ENCODE measurements at places on chromosomes 4 and X. TPM values are rescaled to one million over a fixed set of nuclear protein-coding genes. Genes with fewer than 3 reads are reported as not detected.

GRCh38 chr4:82577451-82577850, 15.7 kb upstream of the TMEM150C start:
- no peak overlapping the region for H3K27ac ChIP-seq
- H3K27me3 ChIP-seq = no peaks in the 10 kb centered on the region
- H3K4me1 ChIP-seq = no peaks in the 10 kb centered on the region

GRCh38 chr4:67531379-67531962, 13.8 kb downstream of the CENPC start:
- DNase-seq = no peak
- H3K27me3 ChIP-seq = no peaks in the 10 kb centered on the region
- H3K36me3 ChIP-seq = peaks cover 16% of the 10 kb centered on the region
- no peak overlapping the region for H3K27ac ChIP-seq

DNA sequence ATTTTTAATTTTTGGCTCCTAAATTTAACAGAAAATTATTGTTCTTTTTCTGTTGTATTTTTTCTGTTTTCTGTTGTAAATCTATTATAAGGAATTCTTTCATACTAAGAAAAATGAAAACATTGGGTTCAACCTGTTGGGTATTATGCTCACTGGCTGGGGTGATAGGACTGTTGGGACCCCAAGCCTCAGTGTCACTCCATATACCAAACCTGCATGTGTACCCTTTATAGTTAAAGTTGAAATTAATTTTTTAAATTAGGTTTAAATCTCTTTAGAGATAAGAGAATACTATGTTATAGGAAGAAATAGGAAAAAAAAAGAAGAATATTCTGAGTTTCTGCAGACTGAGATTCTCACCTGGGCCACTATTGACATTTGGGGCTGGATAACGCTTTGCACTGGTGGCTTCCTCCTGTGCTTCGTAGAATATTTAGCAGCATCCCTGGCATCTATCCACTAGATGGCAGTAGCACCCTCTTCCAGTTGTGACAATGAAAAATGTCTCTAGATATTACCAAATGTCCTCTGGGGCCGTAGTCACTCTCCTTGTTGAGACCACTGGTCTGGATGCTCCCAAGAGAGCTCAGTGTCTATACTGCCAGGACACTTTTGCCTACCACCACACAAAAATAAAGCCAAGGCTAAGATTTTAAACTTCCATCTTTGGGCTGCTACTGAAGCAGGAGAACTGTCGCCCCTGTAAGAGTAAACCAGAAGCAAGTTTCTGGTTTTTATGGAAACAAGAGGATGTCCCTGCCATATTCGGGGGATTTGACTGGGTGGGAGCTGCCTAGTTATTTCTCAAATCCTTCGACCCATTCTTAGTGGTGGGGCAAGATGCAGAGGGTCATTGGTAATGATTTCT, 22.4 kb upstream of the CLTRN start:
- peak; percentile 15 for DNase-seq
- no peaks in the 10 kb centered on the region for H3K27me3 ChIP-seq
- H3K36me3 ChIP-seq = no peaks in the 10 kb centered on the region
- no peaks in the 10 kb centered on the region for H3K4me1 ChIP-seq
- no peak overlapping the region for H3K27ac ChIP-seq

- H3K4me1 ChIP-seq = no peaks in the 10 kb centered on the region
- no peak overlapping the region for H3K4me3 ChIP-seq
- H3K36me3 ChIP-seq = no peaks in the 10 kb centered on the region
- H3K27me3 ChIP-seq = no peaks in the 10 kb centered on the region
- DNase-seq = no peak
Measured at GRCh38 chr4:159416073-159416472, 313.2 kb downstream of the RAPGEF2 start.

- no peak for DNase-seq
- H3K27me3 ChIP-seq = no peaks in the 10 kb centered on the region
- no peak overlapping the region for H3K4me3 ChIP-seq
- peaks cover 20% of the 10 kb centered on the region for H3K36me3 ChIP-seq
- H3K27ac ChIP-seq = no peak overlapping the region
Measured at GRCh38 chr4:184669251-184669650, 19.7 kb downstream of the PRIMPOL start.

GRCh38 chr4:142427456-142427855, 418.6 kb downstream of the INPP4B start:
- DNase-seq = no peak
- no peak overlapping the region for H3K27ac ChIP-seq
- H3K36me3 ChIP-seq = no peaks in the 10 kb centered on the region
- no peak overlapping the region for H3K4me3 ChIP-seq
- no peaks in the 10 kb centered on the region for H3K27me3 ChIP-seq

GRCh38 chr4:76067652-76068286, 6.7 kb upstream of the ART3 start:
- no peak overlapping the region for H3K4me3 ChIP-seq
- no peaks in the 10 kb centered on the region for H3K27me3 ChIP-seq
- no peak overlapping the region for H3K27ac ChIP-seq
- H3K4me1 ChIP-seq = no peaks in the 10 kb centered on the region
- DNase-seq = peak; percentile 73

DNA sequence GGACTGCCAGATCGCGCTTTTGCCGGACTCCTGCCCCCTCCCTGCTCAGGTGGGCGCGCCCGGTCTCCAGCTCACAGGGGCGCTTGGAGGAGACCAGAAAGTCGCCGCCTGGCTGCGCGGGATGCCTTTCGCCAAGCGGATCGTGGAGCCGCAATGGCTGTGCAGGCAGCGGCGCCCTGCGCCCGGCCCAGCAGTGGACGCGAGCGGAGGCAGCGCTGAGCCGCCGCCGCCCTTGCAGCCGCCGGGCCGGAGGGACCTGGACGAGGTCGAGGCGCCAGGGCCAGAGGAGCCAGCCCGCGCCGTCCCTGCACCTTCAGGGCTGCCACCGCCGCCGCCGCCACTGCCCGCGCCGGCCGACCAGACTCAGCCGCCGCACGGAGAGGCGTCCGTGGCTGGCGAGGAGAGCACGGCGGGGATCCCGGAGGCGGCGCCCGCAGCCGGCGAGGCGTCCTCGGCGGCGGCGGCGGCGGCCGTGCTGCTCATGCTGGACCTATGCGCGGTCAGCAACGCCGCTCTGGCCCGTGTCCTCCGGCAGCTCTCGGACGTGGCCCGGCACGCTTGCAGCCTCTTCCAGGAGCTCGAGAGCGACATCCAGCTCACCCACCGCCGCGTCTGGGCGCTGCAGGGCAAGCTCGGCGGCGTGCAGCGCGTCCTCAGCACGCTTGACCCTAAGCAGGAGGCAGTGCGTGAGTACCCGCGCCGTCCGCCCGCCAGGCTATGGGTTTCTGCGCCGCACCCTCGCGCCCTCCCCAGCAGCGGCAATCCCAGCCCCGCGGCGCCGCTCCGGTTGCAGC, 834 bp downstream of the NHS start:
- peaks cover 25% of the 10 kb centered on the region for H3K27me3 ChIP-seq
- H3K36me3 ChIP-seq = no peaks in the 10 kb centered on the region
- DNase-seq = no peak
- H3K27ac ChIP-seq = peak overlapping the region; percentile 52

The NUDT10 gene
- total RNA-seq = 0.85 TPM

GRCh38 chr4:6969826-6970800, 60.5 kb downstream of the TBC1D14 start:
- peaks cover 8% of the 10 kb centered on the region for H3K4me1 ChIP-seq
- DNase-seq = no peak
- no peak overlapping the region for H3K27ac ChIP-seq
- peaks cover 17% of the 10 kb centered on the region for H3K36me3 ChIP-seq
- H3K27me3 ChIP-seq = no peaks in the 10 kb centered on the region

DNA sequence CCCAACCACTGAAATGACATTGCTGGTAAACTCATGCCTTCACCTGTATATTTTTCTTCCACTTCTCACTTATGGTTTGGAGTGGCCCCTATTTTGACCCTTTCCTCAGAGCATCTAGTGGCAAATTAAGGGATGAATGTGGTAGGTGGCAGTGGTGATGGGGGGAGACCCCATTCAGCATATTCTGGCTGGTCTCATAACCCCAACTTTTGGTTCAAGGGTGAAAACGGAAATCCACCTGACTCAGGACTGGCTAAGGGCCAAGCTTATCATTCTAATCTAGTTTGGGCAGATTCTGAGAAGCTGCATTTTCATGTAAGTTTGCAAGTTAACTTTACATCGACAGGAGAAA, 47.0 kb upstream of the NSUN7 start:
- no peaks in the 10 kb centered on the region for H3K27me3 ChIP-seq
- H3K4me1 ChIP-seq = no peaks in the 10 kb centered on the region
- H3K27ac ChIP-seq = no peak overlapping the region
- no peak overlapping the region for H3K4me3 ChIP-seq
- DNase-seq = no peak
- H3K36me3 ChIP-seq = no peaks in the 10 kb centered on the region

- DNase-seq = no peak
- H3K36me3 ChIP-seq = no peaks in the 10 kb centered on the region
- H3K4me3 ChIP-seq = no peak overlapping the region
- no peaks in the 10 kb centered on the region for H3K27me3 ChIP-seq
- H3K27ac ChIP-seq = no peak overlapping the region
Measured at GRCh38 chr4:95505151-95505550, 43.6 kb downstream of the UNC5C start.

The MAGEA2B gene
- total RNA-seq = not detected

The RNF128 gene
- 0.90 TPM for total RNA-seq

DNA sequence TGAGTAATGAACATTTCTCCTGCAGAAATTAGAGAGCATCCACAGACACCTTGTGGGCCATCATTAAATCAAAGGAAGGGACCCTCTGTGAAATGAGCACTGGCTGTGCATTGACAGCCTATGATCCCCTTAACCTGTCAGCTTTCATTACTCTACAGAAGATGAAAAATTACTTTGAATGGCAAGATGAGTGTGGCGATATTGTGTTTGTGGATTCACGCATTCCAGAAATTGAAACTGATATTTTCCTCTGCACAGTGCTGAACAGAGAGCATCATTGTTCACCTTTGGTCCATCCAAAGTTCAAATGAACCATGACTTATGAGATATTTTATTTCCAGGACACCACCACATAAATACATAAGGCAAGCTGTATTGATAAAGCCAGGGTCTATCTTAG, 374.8 kb upstream of the ANXA10 start:
- H3K4me1 ChIP-seq = no peaks in the 10 kb centered on the region
- H3K36me3 ChIP-seq = no peaks in the 10 kb centered on the region
- H3K4me3 ChIP-seq = no peak overlapping the region
- no peaks in the 10 kb centered on the region for H3K27me3 ChIP-seq
- H3K27ac ChIP-seq = no peak overlapping the region

DNA sequence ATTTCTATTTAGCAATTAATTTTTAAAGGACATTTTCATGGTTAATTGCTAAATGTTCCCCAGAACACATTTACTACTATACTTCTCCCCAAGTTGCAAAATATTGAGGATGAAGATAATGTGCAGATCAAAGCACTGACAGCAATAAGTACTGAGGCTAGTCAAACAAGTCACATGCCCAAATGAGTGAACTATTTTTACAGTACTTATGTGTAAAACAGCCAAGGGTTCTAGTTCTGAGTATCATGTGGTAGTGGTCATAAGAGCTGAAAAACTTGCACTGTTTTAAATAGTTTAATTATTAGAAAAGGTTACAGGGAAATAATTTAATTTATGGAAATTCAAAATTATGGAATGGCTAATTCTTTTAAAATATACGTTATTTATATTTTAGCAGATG, 3.8 kb downstream of the GALNTL6 start:
- DNase-seq = no peak
- no peaks in the 10 kb centered on the region for H3K36me3 ChIP-seq
- peaks cover 4% of the 10 kb centered on the region for H3K4me1 ChIP-seq
- no peak overlapping the region for H3K4me3 ChIP-seq
- no peak overlapping the region for H3K27ac ChIP-seq

- H3K27ac ChIP-seq = peak overlapping the region; percentile 79
- no peak for DNase-seq
- no peak overlapping the region for H3K4me3 ChIP-seq
Measured at GRCh38 chrX:1493877-1494510, 41.3 kb upstream of the ASMTL start.

DNA sequence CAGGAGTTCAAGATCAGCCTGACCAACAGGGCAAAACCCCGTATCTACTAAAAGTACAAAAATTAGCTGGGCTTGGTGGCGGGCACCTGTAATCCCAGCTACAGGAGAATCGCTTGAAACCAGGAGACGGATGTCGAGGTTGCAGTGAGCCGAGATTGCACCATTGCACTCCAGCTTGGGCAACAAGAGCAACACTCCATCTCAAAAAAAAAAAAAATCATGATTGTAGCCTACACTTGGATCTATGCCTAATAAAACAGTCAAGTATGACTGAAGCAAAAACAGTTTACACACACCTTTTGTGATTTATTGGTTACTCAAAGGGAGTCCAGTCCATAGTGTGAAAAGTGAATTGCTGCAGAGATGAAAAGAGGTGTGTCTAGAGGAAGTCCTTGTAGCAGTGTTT, 34.7 kb upstream of the TASL start:
- no peaks in the 10 kb centered on the region for H3K27me3 ChIP-seq
- no peak overlapping the region for H3K27ac ChIP-seq
- no peaks in the 10 kb centered on the region for H3K4me1 ChIP-seq
- no peak for DNase-seq

DNA sequence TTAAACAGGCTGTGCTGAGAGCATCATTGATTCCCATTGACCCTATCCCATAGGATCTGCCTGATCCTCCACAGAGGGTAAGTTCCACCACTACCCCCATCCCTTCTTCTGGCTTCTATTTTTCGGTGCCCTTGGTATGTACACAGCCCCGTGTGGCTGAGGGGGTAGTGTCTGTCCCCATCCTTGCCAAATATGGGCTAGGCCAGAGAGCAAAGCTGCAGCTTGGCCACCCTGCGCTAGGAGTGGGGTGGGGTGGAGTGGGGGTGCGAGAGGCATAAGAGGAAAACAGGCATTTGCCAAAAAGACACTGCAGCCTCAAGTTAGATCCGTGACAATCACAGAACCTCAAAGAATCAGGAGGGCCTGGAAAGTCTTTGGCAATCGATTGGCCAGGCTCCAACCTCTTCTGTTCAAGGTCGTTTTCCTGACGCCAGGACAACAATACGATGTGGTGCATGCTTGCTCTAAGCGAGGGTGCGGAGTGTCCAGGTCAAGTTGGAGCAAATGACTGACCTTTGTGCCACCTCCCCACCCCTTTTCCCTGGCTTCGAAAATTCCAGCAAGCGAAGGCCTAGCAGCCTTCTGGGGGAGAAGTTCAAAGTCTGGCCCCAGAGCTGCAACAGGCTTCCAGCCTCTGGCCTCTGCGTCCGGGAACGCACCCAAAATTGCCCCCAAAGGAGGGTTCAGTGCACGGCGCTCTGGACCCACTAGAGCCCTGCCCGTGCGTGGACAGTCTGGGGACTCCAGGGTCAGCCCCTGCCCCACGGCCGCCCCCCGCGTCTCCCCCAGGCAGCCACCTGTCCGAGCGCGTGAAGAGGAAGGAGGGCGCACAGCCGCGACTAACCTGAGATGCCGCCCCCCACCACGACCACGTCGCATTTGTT, 598 bp downstream of the MAOB start:
- no peak overlapping the region for H3K27ac ChIP-seq
- H3K4me3 ChIP-seq = peak overlapping the region; percentile 29
- DNase-seq = no peak

- H3K27me3 ChIP-seq = no peaks in the 10 kb centered on the region
- H3K36me3 ChIP-seq = no peaks in the 10 kb centered on the region
- no peaks in the 10 kb centered on the region for H3K4me1 ChIP-seq
- DNase-seq = no peak
Measured at GRCh38 chrX:23844502-23845138, 61.6 kb downstream of the SAT1 start.

Measured in thymus (tissue), 14 donors.